Substantia nigra (tissue), 51 donors: ENCODE measurements at places on chromosomes 3 and 15.

- no peak for DNase-seq
Observed at GRCh38 chr3:49901366-49902339, 2.0 kb downstream of the MST1R start.

GRCh38 chr3:55724821-55725220 lies 237.7 kb upstream of the WNT5A start:
- DNase-seq, result no peak

- DNase-seq, result peak; percentile 72
Observed at GRCh38 chr15:93048759-93049161, 40.3 kb downstream of the RGMA start.

DNA sequence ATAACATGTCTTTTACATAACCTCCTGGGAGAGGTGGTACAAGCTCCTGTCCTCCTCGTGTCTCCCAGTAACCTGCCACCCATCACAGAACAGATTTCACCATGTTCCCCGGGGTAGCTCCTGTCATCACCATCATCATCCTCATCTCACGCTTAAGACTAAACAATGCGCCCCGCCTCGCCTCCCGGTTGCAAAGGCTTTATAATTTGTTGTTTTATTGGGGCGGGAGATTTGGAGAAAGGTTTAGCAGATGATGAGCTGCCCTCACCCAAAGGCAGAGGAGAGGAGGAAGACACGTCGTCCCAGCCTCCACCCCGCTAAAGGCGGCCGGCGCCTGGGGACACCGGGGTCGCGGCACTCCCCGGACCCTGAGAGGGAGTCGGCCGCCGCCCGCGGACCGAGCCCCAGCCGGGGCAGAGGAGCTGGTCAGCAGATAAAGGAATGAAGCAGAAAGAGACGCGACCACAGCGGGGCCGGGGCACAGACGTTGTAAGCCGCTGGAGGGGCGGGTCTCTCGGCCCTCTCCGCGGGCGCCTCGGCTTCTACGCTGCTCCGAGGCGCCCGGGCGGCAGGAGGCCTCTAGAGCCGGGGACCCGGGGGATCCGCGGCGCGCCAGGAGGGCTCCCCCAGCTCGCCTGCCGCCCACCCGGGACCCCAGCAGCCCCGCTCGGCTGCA lies 589 bp downstream of the HERC1 start:
- peak; percentile 3 for DNase-seq

GRCh38 chr3:176619833-176620232 lies 577.4 kb downstream of the TBL1XR1 start:
- no peak for DNase-seq

DNA sequence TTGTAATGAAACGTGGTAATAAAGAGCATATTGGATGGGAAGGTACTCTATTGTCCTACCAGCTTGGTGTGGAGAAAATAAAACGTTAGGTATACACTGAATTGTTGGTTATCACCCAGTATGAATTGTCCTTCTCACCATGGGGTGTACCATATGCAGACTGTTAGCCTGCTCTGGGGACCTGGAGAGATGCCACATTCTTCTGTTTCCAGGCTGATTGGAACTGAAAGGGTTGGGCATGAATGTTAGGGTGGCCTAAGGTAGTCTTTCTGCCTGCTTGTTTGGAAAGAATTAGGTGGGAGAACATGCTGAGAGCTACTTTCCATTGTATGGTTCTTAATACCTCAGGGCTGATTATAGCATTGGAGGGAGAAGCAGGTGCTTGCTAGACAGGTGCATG lies 340.6 kb downstream of the PTPRG start:
- no peak for DNase-seq
